ENCODE measurements at places on chromosomes 16 and 17.

GRCh38 chr17:15323131-15323530 lies 18.3 kb downstream of the TEKT3 start:
- no peak for DNase-seq

- DNase-seq: no peak
Measured at GRCh38 chr16:56985288-56985961, 3.9 kb upstream of the NLRC5 start.

- DNase-seq: no peak
Measured at GRCh38 chr17:57178839-57179238, 77.5 kb upstream of the MSI2 start.

GRCh38 chr17:28878158-28878910 lies 19.2 kb downstream of the FLOT2 start:
- DNase-seq: no peak

- DNase-seq: no peak
Measured at GRCh38 chr16:8959921-8960787, 3.6 kb downstream of the USP7 start.

DNA sequence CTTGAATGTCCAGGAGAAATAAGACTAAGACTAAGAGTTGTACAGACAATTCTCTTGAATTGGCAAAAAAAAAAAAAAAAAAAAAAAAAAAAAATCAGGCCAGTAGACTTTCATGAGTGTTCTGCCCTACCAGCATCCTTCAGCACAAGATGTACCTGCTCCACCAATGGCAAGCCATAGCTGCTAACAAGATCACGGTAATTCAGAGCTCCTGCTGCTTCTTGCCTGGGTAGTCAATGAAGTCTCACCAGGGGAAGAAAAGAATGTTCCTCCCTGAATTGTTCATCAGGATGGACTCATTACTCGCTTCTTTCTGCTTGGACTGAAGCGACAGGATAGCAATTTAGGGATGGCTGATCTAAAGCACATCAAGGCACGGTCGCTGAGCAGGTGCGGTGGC lies 31.1 kb upstream of the APOH start:
- no peak for DNase-seq

- no peak for DNase-seq
Measured at GRCh38 chr16:27685807-27686206, 135.9 kb downstream of the KATNIP start.

DNA sequence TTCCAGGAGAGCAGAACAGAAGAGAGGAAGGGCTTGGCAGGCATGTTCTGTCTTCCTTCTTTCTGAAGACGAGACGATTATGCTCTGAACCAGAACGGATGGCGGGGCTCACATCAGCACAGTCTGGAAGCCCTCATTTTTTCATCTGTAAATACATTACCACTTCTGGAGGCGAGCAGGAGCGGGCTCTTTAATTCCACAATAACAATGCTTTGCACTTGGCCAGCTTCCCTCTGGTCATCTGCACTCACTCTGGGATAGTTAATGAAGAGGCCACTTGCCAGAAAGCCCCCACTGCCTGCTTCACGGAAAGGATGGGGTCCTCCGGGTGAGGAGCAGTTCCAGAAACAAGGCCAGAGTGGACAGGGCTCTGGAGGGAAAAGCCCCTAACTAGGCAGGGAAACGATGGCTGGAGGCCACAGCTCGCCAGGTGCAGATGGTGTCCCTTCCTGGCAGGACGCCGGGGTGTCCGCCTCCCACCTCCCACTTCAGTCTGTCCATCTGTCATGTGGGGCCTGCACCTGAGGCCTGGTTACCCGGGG lies 13.1 kb upstream of the BCAR1 start:
- DNase-seq: no peak

DNA sequence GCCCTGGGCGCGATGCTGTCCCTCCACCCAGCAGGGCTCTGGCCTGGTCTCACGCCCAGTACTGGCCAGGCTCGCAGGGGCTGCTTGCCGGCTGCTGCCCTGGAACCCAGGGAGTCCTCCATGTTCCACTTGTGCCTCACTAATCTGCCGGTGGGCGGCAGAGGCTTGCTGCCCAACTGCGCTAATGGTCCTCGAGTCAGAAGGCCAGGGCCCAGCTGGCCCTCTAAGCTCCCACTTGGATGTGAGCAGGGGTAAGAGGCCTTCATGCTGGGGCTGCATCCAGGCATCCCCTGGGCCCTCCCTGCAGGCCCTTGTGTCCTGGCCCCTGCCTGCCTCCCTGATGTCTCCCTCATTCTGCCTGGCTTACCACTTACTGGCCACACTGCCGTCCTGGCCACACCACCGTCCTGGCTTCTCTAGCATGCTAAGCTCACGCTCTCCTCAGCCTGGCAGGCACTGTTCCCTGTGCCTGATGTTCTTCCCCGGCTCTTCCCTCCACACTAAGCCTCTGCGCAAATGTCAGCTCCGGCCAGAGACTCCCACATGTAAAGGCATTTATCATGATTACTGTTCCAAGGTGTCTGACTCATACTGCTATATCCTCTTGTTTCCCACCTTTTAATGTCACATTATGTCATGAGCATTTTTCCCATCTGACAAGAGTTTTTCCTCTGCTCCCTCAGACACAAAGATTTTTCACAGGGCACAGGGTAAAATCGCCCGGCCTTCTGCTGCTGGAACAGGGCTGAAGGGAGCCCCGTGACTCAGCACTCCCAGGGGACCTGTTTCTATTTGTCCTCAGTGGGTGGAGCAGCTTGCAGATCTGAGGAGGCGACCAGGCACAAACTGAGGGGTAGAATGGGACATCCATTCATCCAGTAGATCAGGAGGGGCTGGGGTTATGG lies 15.9 kb downstream of the B9D1 start:
- DNase-seq: no peak
